ENCODE measurements at places on chromosomes 1 and 21. TPM values are rescaled to one million over a fixed set of nuclear protein-coding genes. Genes with fewer than 3 reads are reported as not detected.

The PGLYRP3 gene
- 1.9 TPM for polyA plus RNA-seq

The OR2M3 gene
- not detected for polyA plus RNA-seq

The STUM gene
- 0.01 TPM for polyA plus RNA-seq

The TEDDM1 gene
- not detected for polyA plus RNA-seq

The CCDC185 gene
- not detected for polyA plus RNA-seq

The COL11A1 gene
- polyA plus RNA-seq: 0.37 TPM

The RAP1GAP gene
- polyA plus RNA-seq: 1.6 TPM

- peaks cover 7% of the 10 kb centered on the region for H3K4me1 ChIP-seq
- H3K4me3 ChIP-seq: no peak overlapping the region
- no peaks in the 10 kb centered on the region for H3K27me3 ChIP-seq
- no peak overlapping the region for H3K27ac ChIP-seq
- no peaks in the 10 kb centered on the region for H3K36me3 ChIP-seq
- DNase-seq: no peak
These were observed 14.5 kb upstream of the MAP3K7CL start for GRCh38 chr21:29115899-29116298.

DNA sequence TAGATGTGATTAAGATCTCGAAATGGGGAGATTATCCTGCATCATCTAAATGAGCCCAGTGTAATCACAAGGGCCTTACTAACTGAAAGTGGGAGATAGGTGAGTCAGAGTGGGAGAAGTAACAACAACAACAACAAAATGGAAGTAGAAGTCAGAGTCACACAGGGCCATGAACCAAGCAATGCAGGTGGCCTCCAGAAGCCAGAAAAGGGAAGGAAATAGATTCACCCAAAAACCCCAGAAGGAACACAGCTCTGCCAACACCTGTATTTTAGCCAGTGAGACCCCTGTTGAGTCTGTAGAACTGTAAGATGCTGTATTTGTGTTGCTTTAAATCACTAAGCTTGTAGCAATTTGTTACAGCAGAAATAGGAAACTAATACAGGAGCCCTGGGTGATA is 4.1 kb downstream of the TAGLN2 start:
- DNase-seq: no peak
- peaks cover 38% of the 10 kb centered on the region for H3K36me3 ChIP-seq
- no peaks in the 10 kb centered on the region for H3K27me3 ChIP-seq
- no peak overlapping the region for H3K4me3 ChIP-seq

DNA sequence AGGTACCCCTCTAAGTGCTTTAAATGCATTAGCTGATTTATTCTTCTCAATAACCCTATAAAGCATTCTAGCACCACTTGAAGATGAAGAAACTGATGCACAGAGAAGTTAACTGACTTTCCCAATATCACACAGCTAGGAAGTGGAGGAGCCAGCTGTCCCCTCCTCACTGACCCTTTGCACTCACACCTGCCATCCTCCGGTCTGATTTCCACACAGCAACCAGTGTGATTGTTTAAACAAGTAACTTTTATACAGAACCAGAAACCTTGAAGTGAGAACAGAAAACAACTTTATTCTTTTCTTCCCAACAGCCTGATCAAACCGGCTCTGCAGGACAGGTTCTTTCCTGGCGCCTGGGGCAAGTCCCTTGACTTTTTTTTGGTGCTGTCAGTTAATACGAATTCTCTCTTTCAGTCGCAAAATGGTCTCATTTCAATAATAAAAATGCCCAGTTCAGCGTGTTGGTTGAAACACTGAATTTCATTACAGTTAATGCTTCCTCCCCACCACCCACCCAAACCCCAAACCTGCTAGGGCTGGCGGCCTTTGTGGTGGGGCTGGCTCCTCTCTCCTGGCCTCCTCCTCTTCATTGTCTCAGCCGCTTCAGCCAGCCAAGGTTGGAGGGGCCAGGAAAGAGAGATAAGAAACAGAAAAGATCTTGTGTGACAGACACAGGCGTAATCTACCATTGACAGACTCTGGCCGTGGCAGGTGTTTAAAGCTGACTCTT is 26.4 kb upstream of the EEIG2 start:
- DNase-seq: no peak
- H3K36me3 ChIP-seq: no peaks in the 10 kb centered on the region
- H3K4me1 ChIP-seq: no peaks in the 10 kb centered on the region
- H3K27me3 ChIP-seq: no peaks in the 10 kb centered on the region
- H3K4me3 ChIP-seq: no peak overlapping the region

- no peak overlapping the region for H3K4me3 ChIP-seq
- H3K36me3 ChIP-seq: no peaks in the 10 kb centered on the region
- no peaks in the 10 kb centered on the region for H3K27me3 ChIP-seq
- H3K27ac ChIP-seq: no peak overlapping the region
- peaks cover 9% of the 10 kb centered on the region for H3K4me1 ChIP-seq
These were observed 23.7 kb upstream of the IL20 start for GRCh38 chr1:206841609-206842323.

DNA sequence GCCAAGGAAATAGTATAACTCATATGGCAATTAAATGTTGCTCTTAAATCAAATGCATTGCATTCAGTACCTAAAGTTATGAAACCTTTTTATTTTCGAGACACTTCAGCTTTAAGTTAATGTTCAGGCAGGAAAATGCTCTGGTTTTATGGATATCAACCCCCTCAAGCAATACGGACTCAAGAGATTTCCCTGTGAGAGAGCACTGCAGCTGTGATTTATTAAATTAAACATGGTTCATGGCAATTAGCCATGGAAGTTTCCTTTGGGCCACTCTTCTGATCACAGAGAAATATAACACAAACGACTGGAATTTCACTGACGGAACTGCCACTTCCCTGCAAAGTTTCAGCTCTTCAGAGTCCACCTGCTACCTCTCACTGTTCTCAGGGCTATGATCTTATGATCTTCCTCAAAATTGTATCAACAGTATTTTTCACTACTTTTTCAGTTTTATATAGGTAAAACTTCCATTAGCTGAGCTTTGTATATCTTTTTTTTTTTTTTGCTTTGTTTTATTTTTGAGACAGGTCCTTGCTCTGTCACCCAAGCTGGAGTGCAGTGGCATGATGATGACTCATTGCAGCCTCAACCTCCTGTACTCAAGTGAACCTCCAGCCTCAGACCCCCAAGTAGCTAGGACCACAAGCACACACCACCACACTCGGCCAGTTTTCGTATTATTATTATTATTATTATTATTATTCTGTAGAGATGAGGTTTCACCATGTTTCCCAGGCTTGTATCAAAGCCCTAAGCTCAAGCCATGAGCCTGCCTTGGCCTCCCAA is 923.1 kb upstream of the TMPRSS15 start:
- H3K27me3 ChIP-seq: no peaks in the 10 kb centered on the region
- no peak for DNase-seq
- no peaks in the 10 kb centered on the region for H3K36me3 ChIP-seq
- H3K4me3 ChIP-seq: no peak overlapping the region
- H3K27ac ChIP-seq: no peak overlapping the region

DNA sequence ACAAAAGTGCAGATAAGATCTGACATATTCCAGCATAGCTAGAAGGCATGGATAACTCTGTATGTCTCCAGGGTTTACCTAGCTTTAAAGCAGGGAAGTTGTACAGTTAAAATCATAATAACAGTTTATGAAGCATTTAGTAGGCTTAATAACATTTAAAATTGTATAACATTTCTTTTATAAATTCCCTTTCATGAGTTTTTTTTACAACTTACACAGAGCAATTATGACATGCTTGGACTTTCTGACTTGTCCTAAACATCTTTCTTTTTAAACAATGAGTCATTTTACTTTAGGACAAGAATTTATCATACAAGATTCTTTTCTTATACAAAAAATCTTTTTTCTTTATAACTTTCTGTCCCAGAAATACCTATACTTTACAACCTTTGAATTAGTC is 408.5 kb upstream of the NEGR1 start:
- H3K36me3 ChIP-seq: no peaks in the 10 kb centered on the region
- no peaks in the 10 kb centered on the region for H3K4me1 ChIP-seq
- no peak for DNase-seq
- H3K27ac ChIP-seq: no peak overlapping the region

DNA sequence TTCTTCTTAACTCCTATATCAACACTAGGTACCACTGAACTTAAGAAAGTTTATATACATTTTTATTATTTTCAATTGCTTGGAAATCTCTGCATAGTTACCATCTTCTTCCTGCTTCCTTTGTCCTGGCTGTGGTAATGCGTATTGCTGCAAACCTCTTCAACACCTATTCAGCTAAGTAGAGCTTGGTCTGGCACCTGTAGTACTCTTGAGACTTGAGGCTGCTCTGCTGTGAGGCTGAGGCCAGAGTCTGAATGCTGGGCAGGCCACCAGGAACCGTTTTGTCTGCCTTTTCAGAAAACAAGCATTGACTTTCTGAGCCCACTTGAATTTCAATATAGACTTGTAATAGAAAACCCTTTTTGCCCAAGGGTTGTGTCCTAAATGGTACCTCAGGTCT is 52.0 kb upstream of the RGS2 start:
- H3K36me3 ChIP-seq: no peaks in the 10 kb centered on the region
- H3K27ac ChIP-seq: no peak overlapping the region
- no peaks in the 10 kb centered on the region for H3K4me1 ChIP-seq
- no peak for DNase-seq

- no peaks in the 10 kb centered on the region for H3K27me3 ChIP-seq
- no peaks in the 10 kb centered on the region for H3K36me3 ChIP-seq
- DNase-seq: peak; percentile 63
- peaks cover 29% of the 10 kb centered on the region for H3K4me1 ChIP-seq
These were observed 61.2 kb downstream of the DNM3 start for GRCh38 chr1:171902527-171902926.

DNA sequence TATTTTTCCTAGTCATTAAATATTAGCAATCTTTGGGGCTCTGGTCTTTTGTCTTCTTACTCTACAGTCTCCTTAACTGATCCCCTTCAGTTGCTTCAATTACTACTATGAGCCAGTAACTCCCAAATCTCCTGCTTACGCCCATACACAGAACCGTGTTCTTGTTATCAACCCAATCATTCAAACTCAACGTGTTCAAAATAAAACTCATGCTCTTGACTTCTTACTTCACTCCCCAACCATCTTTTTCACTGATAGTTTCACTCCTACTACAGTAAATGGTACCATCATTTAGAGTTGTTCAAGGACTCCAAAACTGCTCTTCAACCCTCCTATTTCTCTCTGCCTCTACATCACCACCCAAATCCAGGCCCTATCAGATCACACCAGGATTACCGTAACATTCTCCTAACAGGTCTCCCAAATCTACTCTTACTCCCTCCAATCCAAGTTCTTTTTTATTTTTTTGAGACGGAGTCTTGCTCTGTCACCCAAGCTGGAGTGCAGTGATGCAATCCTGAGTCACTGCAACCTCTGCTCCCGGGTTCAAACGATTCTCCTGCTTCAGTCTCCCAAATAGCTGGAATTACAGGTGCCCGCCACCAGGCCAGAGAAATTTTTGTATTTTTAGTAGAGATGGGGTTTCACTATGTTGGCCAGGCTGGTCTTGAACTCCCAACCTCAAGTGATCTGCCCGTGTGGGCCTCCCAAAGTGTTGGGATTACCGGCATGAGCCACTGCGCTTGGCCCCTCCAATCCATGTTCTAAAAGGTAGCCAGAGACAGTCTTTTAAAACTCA is 3.0 kb downstream of the YARS1 start:
- peaks cover 27% of the 10 kb centered on the region for H3K4me1 ChIP-seq
- H3K27ac ChIP-seq: peak overlapping the region; percentile 42
- no peaks in the 10 kb centered on the region for H3K27me3 ChIP-seq
- DNase-seq: no peak
- peaks cover 12% of the 10 kb centered on the region for H3K36me3 ChIP-seq

DNA sequence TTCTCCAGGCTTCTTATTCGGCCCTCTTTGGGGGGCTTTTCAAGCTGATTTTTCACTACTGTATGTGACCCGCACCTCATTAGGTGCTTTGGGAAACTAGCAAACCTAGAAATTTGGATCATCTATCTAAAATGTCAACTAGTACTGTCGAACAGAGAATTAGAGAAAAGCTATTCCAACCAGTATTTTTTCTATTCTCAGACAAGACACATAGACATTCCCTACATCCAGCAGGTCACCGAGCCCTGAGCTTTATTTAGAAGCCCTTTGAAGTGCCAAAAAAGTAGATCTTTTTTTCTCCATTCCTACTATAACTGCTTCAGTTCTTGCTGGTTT is 310 bp upstream of the SSR2 start:
- H3K36me3 ChIP-seq: peaks cover 3% of the 10 kb centered on the region
- H3K27ac ChIP-seq: no peak overlapping the region
- peaks cover 4% of the 10 kb centered on the region for H3K27me3 ChIP-seq
- peaks cover 4% of the 10 kb centered on the region for H3K4me1 ChIP-seq
- peak overlapping the region; percentile 70 for H3K4me3 ChIP-seq

- peak; percentile 79 for DNase-seq
- no peaks in the 10 kb centered on the region for H3K36me3 ChIP-seq
- peak overlapping the region; percentile 10 for H3K4me3 ChIP-seq
- peak overlapping the region; percentile 94 for H3K27ac ChIP-seq
- no peaks in the 10 kb centered on the region for H3K27me3 ChIP-seq
These were observed 1.7 kb upstream of the RIPK4 start for GRCh38 chr21:41768437-41769042.

DNA sequence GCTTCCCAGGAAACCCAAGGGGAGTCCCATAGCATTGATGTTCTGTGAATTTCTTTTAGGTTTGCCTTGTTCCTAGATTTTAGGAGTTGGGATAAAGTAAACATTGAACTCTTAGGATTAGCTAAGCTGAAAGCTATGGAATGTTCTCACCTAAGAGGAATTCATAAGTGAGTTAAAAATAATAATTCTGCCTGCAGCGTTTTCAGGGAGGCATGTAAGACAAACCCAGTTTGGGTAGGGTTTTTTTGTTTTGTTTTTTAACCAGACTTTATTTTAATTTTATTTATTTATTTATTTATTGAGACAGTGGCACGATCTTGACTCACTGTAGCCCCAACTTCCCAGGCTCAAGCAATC is 28.9 kb upstream of the CD101 start:
- no peaks in the 10 kb centered on the region for H3K27me3 ChIP-seq
- no peak overlapping the region for H3K4me3 ChIP-seq
- H3K4me1 ChIP-seq: peaks cover 16% of the 10 kb centered on the region
- H3K27ac ChIP-seq: peak overlapping the region; percentile 67
- DNase-seq: no peak

DNA sequence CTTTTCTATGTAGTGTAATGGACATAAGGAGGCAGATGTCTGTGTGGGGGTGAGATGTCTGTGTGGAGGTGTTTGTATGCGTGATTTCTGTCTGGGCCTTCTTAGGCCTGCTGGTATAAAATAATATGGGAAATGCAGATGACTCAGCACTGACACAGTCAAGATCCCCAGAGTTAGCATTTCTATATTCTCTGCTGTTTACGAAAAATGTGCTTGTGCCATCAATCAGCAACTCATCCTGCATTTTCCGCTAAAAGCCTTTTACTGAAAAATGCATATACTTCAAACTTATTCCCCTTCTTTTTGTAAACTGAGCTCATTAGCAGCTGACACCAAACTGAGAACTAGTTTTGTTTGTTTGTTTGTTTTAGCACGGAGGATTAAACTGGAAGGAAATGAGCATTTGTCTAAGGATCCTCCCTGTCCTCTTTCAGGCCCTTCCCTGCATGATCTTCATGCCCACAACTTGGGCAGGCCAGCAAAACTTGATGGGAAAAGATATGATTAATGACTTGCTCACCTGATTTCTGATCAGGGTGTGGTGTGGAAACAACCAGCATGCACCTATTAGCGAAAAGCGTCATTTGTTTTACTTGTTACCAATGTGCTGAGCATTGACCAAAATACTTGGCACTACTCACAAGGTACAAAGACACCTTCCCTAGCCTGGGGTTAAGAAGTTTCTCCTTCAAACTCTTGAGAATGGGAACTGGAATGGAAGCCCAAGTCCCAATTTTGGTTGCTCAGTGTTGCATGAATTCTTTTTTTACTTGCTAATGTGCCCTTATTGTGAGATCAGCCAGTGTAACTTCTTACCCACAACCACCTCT is 77.4 kb downstream of the NDUFS5 start:
- peaks cover 38% of the 10 kb centered on the region for H3K4me1 ChIP-seq
- no peak overlapping the region for H3K4me3 ChIP-seq
- H3K27ac ChIP-seq: peak overlapping the region; percentile 100
- peak; percentile 88 for DNase-seq
- H3K27me3 ChIP-seq: no peaks in the 10 kb centered on the region

Data from keratinocyte (primary cell).